ENCODE measurements at places on chromosomes 2 and 18. TPM values are rescaled to one million over a fixed set of nuclear protein-coding genes. Genes with fewer than 3 reads are reported as not detected.

DNA sequence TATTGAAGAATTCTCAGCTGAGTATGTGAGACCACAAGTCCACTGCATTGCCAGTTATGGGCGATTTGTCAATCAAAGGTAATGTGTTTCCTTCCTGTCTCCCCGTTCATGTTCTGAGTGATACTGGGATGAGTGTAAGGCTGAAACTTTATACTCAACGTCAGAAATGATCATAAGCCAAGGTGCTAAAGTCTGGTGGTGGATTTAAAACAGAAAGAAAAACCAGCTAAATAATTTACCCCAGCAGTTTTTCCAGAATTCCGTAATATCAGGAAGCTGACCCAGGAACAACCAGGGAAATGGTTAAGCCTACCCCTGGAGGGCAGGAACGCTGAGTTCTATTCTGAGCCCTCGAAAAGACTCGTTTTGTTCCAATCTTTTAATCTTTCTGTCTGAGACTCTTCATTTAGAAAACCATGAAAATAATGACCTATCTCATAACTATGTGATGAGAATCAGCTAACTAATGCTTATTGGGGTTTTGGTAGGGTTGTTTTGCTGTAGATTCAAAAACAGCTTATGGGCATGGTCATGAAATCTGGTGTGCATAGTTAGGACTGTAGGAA, 149.6 kb downstream of the LAMA3 start:
- DNase-seq = no peak
- H3K27me3 ChIP-seq = no peaks in the 10 kb centered on the region
- no peak overlapping the region for H3K4me3 ChIP-seq
- no peaks in the 10 kb centered on the region for H3K36me3 ChIP-seq
- H3K27ac ChIP-seq = no peak overlapping the region
- no peaks in the 10 kb centered on the region for H3K4me1 ChIP-seq

NCKAP1 gene
- 113 TPM for polyA plus RNA-seq

DNA sequence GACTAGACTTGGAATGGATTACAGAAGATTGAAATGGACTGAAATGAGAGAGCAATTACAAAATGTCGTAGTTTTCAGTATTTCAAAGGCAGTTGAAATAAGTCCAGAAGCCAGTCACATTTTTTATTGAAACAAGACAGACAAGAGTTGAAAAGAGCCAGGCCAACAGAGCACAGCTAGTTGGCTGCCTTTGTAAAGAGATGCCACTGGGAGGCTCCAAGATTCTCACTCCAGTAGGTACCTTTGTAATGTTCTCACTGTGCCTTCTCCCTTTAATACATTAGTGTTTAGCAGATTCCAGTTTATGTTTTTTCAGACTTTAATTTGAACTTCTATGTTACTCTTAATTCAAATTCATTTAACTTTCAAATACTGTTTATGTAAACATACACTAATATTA, 234.8 kb downstream of the DSEL start:
- no peaks in the 10 kb centered on the region for H3K27me3 ChIP-seq
- DNase-seq = no peak
- no peak overlapping the region for H3K4me3 ChIP-seq
- no peaks in the 10 kb centered on the region for H3K36me3 ChIP-seq

DNA sequence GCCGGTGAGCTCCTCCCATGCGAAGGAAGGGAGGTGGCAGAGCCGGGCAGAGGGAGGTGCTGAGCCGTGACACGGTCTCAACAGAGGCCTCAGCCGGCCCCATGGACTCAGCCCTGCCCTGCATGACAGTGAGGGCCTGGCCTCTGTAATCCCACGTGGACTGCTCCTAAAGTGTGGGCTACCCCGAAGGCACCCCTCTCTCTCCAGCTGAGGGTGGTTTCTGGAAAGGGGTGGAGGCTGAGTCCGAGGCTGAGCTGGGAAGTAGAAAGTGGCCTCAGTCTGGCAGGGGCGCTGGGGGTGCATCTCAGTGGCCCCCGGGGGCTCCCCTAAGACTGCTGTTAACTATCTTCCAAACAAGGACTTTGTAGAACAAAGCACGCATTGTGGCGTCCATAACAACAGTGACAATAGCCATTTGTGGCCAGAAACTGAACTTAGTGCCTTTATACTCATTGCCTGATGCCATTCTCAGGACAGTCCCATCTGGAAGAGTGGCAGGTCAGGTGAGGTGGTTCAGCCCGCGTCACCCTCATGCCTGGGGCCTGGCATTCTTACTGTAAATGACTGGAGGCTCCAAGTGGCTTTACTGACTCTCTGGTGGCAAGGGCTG, 192.4 kb downstream of the TWIST2 start:
- DNase-seq = no peak
- no peaks in the 10 kb centered on the region for H3K36me3 ChIP-seq
- no peak overlapping the region for H3K4me3 ChIP-seq
- H3K4me1 ChIP-seq = peaks cover 3% of the 10 kb centered on the region

- no peak overlapping the region for H3K27ac ChIP-seq
- H3K4me3 ChIP-seq = no peak overlapping the region
- H3K36me3 ChIP-seq = no peaks in the 10 kb centered on the region
- no peak for DNase-seq
Measured at GRCh38 chr2:7891312-7891711, 790.5 kb upstream of the ID2 start.

DNA sequence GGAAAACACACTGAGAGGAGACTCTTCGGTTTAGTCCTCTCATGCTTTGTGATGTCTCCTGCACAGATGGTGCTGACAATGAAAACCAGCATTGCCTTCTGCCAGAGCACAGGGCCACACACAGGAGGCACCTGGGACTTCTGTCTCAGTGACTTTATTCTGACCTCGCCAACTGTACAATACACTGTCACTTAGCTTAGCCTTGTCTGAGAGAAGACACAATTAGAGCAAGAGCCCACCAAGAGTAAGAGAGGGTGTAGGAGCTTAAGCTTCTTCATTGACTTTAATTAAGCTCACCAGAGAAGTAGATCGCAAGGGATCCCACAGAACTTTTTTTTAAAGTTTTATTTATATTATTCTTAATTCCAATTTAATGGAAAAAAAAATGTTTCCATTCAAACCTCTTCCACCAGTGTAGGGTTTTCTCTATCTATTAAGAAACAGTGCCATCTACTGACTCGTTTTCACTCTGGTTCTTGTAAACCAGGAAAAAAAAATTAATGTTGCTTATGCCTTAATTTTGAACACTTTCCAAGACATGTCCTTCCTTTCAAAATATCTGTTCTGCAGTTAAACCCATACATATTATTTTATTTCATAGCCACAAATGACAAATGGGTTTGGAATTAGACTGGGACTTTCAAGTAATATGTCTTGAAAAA, 42.4 kb upstream of the DDX18 start:
- H3K36me3 ChIP-seq = no peaks in the 10 kb centered on the region
- no peak overlapping the region for H3K4me3 ChIP-seq
- H3K27me3 ChIP-seq = no peaks in the 10 kb centered on the region
- no peak overlapping the region for H3K27ac ChIP-seq
- no peak for DNase-seq

- H3K27me3 ChIP-seq = no peaks in the 10 kb centered on the region
- no peak overlapping the region for H3K27ac ChIP-seq
- H3K36me3 ChIP-seq = no peaks in the 10 kb centered on the region
- H3K4me3 ChIP-seq = no peak overlapping the region
Measured at GRCh38 chr2:5235701-5236100, 456.5 kb upstream of the SOX11 start.

- peaks cover 20% of the 10 kb centered on the region for H3K4me1 ChIP-seq
- H3K36me3 ChIP-seq = no peaks in the 10 kb centered on the region
- H3K27ac ChIP-seq = no peak overlapping the region
- no peaks in the 10 kb centered on the region for H3K27me3 ChIP-seq
Measured at GRCh38 chr18:3002732-3003131, 10.2 kb downstream of the LPIN2 start.

DNA sequence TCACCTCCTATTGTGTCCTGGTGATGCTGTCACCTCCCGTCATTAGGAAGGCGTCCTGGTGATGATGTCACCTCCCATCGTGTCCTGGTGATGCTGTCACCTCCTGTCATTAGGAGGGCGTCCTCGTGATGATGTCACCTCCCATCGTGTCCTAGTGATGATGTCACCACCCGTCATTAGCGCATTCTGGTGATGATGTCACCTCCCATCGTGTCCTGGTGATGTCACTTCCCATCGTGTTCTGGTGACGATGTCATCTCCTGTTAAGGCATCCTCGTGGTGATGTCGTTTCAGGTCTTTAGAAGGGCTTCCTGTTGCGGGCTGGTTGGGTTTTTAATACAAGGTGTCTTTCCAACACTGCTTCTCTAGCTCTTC, 40.7 kb downstream of the CTDP1 start:
- H3K4me3 ChIP-seq = no peak overlapping the region
- no peak overlapping the region for H3K27ac ChIP-seq
- H3K36me3 ChIP-seq = no peaks in the 10 kb centered on the region
- H3K27me3 ChIP-seq = no peaks in the 10 kb centered on the region

GRCh38 chr2:215698566-215698965, 262.7 kb upstream of the FN1 start:
- no peak overlapping the region for H3K4me3 ChIP-seq
- no peak for DNase-seq
- H3K27me3 ChIP-seq = no peaks in the 10 kb centered on the region

DNA sequence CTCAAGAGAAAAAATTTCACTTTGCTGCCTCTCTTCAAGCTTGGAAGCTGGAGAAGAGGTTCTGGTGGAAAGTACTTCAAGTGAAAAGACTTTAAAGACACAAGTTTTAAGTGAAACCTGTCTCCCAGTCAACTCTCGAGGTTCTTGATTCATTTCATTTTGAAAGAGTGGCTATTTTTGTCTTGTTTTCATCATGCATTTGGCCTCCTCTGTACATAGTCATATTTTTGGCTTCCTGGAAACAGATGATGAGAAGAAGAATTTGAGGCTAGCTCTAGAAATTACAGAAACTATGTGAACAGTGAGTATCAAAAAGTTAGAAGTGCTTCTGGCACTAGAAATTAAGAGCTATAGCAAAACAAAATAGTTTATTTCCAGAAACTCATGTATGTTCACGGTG, 124.8 kb downstream of the DTNA start:
- H3K4me1 ChIP-seq = no peaks in the 10 kb centered on the region
- no peak overlapping the region for H3K27ac ChIP-seq
- H3K27me3 ChIP-seq = no peaks in the 10 kb centered on the region
- no peak for DNase-seq

PLCD4 gene
- 23.2 TPM for polyA plus RNA-seq

EMX1 gene
- polyA plus RNA-seq = 0.10 TPM

CYP26B1 gene
- 1.2 TPM for polyA plus RNA-seq

DNA sequence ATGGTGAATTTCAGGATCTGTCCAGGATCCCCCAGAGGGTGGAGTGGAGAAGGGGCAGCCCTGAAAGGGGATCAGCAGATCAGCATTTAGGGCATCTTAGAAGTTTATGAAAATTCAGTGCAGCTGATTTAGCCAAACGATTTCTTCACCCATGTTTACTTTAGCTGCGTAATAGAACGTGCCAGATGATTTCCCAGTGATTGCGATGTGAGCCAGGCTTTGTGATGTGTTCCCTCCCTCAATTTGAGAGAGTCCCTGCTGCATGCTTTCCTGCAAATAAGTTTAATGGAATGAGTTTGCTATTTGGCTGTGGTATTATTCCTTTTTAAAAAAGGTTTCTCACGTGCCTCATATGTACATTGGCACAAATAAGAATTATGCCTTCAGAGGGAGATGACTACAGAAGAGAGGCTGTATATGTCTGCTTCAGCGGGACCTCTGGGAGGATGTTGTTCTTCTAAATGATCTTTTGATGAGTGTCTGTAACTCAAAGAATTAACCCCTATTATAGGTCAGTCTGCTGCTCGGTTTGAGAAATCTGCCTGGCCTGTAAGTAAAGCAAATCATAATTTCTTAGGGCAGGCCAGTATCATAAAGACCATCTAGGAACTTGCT, 111.9 kb downstream of the MRO start:
- no peaks in the 10 kb centered on the region for H3K27me3 ChIP-seq
- no peak overlapping the region for H3K27ac ChIP-seq
- no peak overlapping the region for H3K4me3 ChIP-seq
- DNase-seq = no peak
- no peaks in the 10 kb centered on the region for H3K4me1 ChIP-seq

FBXO41 gene
- polyA plus RNA-seq = 3.7 TPM

RGPD3 gene
- polyA plus RNA-seq = not detected

GRCh38 chr2:75256485-75256884, 57.2 kb upstream of the TACR1 start:
- no peak for DNase-seq
- H3K4me1 ChIP-seq = no peaks in the 10 kb centered on the region
- no peaks in the 10 kb centered on the region for H3K27me3 ChIP-seq
- H3K27ac ChIP-seq = no peak overlapping the region
- no peak overlapping the region for H3K4me3 ChIP-seq
- no peaks in the 10 kb centered on the region for H3K36me3 ChIP-seq

DNA sequence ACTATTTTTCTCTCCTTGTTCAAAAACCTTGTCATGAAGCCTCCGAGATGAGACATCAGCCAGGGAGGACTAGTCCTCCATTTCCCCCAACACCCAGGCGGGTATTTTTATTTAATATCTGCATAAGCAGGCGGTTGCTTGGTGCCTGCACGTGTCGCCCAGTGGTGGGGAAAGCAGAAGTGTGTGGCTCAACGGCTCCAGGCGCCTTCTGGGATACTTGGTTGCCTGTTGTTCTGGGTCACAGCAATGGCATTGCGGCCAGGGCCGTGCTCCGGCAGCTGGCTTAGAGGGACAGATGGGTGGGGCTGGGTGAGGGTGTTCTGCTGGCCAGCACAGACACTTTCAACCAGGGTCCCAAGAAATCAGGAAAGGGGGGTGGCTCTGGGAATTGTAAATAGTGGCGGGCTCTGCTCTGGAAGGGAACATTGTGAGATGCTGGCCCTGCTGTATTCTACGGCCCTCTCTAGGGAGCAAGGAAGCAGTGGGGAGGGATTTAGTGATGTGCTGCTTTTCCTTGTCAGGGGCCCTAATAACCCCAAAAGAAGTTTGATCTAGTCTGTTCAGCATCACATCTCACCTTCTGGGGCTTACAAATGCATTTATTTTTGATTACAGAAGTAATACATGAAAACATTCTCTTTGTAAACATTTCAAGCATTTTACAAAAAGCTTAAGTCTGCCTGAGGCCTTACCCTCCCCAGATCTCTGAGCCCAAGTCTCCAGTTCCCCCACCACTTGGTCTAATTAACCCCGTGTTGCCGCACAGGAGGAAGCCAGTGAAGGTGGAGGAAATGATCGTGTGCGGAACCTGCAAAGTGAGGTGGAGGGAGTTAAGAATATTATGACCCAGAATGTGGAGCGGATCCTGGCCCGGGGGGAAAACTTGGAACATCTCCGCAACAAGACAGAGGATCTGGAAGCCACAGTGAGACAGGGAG, 1.1 kb downstream of the VAMP8 start:
- peak; percentile 49 for DNase-seq
- H3K27me3 ChIP-seq = no peaks in the 10 kb centered on the region
- H3K36me3 ChIP-seq = no peaks in the 10 kb centered on the region
- H3K4me3 ChIP-seq = peak overlapping the region; percentile 29

- H3K4me3 ChIP-seq = no peak overlapping the region
- H3K27ac ChIP-seq = no peak overlapping the region
- no peaks in the 10 kb centered on the region for H3K36me3 ChIP-seq
- peaks cover 6% of the 10 kb centered on the region for H3K4me1 ChIP-seq
- DNase-seq = no peak
Measured at GRCh38 chr18:58158008-58158407, 114.0 kb downstream of the NEDD4L start.

DNA sequence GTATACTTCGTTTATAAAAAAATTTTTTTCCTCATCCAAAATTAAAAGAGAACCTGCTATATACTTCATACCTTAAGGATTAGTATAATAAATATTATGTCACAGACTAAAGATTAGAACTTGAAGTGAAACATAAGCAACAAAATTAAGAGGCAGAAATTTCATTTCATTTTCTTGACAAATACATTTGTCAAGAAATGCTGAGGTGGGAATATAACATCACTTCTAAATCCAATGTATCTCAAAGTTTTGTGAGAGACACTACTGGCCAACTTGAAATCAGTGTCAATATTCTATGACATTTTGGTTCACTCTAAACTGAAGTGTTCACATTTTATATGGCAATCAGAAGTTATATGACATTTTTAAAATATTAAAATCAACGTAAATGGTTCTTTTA, 43.8 kb downstream of the SCRN3 start:
- no peaks in the 10 kb centered on the region for H3K36me3 ChIP-seq
- H3K27ac ChIP-seq = no peak overlapping the region
- H3K4me3 ChIP-seq = no peak overlapping the region
- no peak for DNase-seq
